ENCODE measurements at places on chromosomes 5 and 9. TPM values are rescaled to one million over a fixed set of nuclear protein-coding genes. Genes with fewer than 3 reads are reported as not detected.

DNA sequence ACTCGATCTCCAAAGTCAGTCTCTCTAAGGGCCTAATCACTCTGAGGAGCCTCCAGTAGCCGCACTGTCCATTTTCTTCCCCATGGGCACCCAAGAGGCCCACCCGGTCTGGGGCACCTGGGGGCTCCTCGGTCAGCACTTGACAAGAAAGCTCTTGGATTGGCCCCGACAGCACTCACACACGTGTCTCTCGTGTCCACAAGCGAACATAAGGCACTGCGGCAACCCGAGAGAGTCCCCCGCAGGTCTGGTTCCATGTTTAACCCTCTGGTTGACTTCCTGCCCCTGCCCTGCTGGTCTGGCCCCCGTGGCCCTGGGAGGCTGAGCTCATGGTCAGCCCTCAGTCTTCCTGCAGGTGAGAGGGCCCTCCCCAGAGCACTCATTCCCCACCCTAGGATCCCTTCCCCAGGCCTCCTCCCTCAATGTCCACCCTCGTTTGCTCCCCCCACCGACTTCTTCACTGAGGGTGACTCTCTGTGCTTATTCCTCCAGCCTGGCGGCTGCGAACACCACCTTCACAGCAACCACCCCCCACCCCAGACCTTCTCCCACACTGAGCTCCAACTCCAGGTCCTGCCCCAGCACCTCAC is 16.3 kb upstream of the LRRC14B start:
- DNase-seq: no peak

PCDHA1 gene
- total RNA-seq: under 0.01 TPM

DNA sequence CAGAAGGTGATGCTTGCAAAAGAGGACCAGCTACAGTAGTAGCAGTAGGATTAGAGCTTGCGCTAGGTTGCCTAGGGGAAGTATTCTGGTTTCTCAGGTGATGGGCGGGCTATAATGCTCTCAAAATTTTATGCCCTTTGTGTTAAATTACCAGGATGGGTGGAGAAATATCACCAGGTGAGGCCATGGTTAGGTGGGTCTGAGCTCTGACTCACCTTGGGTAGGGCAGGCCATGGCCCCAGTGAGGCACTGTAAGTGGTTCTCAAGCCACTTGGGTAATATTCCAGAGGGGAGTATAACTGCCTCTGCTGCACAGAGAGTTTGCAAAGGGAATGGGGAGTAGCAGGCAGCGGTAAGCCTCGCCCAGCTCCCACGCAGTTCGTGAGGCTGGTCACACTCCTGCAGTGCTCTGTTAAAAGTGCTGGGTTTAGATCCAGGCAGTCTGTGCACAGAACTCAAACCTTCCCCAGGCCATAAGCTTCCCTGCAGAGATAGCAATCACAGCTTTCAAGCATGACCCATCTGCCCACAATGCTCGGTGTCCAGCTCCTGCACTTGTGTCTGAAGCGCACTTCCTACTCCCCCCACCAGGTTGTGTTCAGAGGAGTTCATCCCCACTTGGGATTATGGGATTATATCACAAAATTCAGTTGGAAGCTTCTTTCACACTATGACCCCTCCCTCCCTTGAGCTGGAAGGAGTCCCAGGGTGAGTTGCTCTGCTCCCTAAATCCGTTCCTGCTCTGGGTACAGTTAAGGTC is 575.0 kb downstream of the CHSY3 start:
- DNase-seq: no peak

GRCh38 chr9:94825611-94825958 is 99.1 kb downstream of the AOPEP start:
- no peak for DNase-seq

DNA sequence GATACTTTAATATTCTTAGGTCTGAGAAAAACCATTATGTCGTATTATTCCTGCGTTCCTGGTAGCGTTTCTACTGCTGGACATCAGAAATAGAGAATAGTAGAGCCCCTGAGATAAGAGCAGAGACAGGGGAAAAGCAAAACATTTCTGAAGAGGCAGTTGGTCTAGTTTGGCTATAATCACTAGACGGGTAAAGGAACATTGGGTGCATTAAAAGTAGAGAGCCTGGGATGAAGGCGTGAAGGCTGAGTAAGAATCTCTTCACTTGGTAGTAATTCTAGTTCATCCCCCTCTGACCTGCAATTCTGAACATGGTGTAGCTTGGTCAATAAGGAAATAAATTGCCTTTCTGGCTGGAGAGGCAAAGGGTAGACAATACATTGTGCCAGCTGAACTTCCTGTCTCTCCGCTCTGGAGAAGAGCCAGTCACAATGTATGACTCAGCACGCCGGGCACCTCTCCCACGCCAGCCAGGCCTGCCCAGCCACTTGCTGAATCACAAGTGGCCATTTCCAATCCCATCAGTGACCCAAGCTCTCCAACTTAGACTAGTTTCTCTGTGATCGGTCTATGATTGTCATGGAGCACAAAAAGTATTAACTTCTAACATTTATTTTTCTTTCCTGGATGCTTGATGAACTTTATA is 75.4 kb downstream of the STK32A start:
- peak; percentile 22 for DNase-seq

OR2V1 gene
- total RNA-seq: not detected

C5orf58 gene
- not detected for total RNA-seq

- DNase-seq: no peak
Observed at GRCh38 chr5:143495110-143495509, 91.6 kb upstream of the NR3C1 start.

- peak; percentile 73 for DNase-seq
Observed at GRCh38 chr9:16679327-16679821, 191.1 kb downstream of the BNC2 start.

DNA sequence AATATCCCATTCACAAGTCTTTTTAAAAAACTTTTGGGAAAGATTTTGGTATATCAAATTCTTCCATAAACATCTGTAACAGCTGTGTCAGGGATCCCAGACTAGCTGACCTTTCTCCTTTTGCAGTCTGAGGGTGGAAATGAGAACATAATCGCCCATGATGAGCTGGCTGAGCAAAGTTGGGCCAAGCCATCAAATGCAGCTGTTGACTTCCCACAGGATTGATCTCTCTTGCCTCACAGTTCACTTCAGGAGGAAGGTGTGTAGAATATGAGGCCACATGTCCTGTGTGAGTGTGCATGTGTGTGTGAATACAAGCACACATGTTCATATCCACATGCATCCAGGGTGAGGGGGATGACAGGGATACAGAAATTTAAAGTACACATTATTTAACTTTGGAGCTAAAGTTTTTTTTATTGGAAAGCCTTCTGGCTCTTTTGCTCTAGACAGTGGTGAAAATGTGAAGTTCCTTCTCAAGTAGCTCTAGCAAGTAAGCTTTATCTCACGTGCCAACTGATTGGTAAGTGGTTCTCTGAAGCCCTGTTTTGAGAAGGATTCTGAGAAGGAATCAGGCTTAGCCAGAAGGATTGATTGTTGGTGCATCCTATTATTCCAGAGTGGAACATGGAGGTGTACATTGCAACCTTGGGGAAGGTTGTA is 468.8 kb upstream of the DMAC1 start:
- no peak for DNase-seq

DNA sequence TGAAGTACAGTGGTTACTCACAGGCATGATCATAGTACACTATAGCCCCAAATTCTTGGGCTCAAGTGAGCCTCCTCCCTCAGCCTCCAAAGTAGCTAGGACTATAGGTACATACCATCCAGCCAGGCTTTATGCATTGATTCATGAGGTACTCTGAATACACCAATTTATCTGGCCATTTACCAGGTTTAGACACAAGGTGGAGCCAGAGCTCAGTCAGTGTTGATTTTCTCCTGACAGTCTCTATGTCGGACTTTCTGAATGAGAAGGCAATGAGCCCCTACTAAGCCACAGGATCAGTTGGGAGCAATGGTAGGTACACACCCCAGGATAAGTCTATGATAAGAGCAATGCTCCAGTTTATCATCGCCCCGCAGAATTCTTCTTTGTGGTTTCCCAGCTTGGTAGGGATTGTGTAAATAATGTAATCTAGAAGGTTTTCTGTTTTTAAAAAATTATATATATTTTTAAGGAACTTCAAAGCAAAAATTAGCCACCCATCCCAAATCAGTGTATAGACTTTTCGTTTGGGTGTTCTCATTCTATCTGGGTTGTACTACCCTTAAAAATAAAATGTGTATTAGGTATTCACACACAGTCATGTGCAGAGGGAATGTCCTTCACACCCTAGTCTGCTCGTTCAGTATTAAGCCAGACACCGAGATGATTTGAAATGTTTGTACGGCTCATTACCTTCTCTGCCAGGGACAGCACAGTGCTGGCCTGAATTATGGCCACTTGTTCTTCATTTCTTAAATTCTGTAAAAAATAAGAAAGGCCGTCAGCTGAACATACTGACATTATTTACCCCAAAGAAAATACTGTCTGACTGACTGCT is 118.4 kb upstream of the DPYSL3 start:
- peak; percentile 77 for DNase-seq

DNA sequence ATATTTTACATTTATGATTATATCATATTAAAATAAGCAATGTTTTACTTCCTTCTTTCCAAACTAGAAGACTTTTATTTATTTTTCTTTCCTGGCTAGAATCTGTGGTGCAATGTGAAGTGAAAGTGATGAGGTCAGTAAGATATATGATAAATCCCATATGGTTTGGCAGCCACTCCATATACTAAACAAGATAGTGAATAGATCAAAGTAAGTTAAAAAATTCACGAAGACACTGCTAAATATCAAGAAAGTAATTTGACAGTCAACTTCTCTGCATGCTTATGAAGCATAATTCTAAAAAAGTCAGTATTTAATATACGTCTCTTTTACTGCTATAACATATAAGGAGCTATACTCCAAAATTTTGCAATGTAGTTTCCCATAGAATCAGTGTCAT is 972.8 kb downstream of the DTWD2 start:
- DNase-seq: peak; percentile 54

- DNase-seq: no peak
Observed at GRCh38 chr9:5743109-5743508, 89.8 kb downstream of the ERMP1 start.

FBXO4 gene
- total RNA-seq: 13.4 TPM

WDR38 gene
- total RNA-seq: not detected

DNA sequence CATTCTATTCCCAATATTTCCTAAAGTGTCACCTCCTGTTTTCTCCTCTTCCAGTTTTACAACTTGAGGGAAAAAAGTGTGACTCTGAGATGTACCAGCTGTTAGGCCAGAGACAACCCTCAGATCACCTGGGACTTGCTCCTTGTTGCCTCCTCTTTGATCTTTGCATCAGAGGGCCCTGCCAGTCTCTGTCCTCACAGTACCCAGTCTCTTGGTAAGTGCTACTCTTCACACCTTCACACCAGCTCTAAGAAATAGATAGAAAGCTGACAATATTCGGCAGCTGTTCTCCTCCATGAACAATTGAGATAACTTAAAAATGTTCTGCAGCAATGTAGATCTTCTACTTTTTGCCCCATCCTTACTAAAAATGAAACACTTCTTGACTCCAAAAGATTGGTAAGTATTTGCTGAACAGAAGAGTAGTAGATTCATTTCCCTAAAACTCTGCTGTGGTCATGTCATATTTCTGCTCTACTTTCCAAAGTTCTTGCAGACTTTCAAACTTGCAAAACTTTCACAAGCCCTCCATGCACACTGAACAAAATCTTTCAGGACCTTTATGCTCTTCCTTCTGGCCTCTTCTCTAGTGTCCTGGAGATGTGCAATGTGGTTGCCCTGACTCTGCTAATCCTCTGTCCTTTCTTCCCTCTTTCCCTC is 188.6 kb downstream of the SNX18 start:
- no peak for DNase-seq
